ENCODE measurements at places on chromosomes 3 and 15.

DNA sequence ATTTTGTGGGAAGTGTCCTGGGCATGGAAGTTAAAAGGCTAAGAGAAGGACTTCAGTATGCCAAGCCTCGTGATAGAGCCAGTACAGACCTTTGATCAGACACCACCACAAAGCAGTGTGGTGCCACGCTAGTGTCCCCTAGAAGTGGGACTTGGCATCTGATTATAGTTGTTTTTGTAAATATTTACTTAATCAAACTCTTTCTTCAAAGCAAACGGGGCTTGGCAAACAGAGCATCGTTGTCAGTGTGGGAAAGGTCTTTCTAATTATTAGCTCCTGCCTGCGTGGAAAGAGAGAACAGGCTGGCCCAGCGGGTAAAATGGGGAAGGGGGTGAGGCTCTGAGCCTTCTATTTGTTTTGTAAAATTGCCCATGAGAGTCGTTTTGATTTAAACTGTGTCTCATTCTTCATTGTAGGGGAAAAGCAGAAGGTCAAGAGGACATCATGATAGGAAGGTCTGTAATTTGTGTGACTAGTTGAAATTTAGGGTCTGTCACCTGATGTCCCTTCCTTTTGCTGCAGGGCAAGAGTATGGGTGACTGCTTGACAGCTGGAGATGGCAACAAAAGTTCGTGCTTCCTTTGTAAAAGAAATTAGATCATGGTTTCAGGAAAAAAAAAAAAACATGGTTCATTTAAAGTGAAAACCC is 105.0 kb downstream of the IQCH start:
- DNase-seq: no peak

DNA sequence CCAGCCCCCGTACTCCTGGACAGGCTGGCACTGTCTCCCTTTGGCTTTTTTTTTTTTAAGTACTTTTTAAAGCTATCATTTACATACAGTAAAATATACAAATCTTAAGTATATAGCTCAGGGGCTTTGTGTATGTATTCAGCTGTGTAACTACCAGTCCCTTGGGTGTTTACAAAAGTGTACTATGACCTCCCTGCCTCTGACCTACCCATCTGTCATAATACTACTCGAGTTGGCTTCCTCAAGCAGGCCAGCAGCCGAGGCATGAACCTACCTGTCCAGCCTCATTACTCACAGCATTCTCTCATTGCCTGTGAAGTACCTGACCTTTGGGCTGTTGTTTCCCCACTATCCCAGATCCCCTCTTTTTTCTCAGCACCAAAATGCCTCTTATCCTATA is 33.2 kb downstream of the ABHD2 start:
- no peak for DNase-seq

DNA sequence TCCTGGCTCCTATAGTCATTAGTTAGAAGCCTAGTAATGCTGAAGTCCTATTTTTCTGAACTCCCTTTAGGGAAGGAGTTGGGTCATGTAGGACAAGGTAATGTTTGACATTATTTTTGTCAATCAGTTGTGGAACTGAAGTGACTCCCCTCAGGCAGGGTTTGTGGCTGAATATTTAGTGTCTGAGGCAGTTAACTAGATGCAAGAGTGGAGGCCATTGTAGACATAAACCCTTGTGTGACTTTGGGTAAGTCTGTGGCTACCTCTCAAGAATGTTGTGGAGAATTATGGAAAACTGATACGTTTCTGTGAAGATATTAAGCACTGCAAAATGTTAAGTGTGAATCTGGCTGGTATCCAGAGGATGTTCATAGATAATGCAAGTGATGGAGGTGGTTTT is 125.2 kb upstream of the PHLDB2 start:
- DNase-seq: no peak

GRCh38 chr15:28901987-28902745 is 16.4 kb downstream of the APBA2 start:
- no peak for DNase-seq

GRCh38 chr3:179673523-179673922 is 20.7 kb downstream of the USP13 start:
- no peak for DNase-seq

GRCh38 chr3:14283092-14283812 is 104.6 kb downstream of the LSM3 start:
- no peak for DNase-seq

DNA sequence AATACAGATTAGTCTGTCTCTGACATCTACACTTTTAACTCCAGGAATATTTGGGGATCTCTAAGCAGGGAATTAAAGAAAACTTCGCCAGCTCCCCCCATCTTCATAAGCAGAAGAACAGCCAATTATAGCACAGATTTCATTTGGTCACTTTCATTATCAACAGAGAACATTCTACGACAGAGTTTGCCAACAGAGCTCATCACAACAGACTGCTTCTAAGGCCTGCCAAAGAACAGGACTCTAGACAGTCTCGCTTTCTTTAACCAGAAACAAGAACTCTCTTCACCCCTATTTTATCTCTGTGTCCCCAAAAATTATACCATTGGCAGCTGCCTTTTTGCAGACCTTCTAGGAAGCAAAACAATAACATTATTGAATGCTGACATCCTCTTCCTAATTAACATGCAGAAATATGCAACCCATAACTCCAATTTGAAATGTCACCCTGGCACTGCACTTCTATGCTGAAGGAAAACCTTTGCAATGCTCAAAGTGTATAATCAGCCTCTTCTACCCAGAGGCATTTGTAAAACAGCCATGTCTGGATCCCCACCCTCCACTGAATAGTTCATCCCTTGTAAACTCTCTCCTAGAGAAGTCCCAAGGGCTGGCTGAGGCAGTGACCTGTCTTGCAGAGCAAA is 552.8 kb downstream of the MAGI1 start:
- no peak for DNase-seq

- no peak for DNase-seq
These were observed 57.5 kb upstream of the TRA2B start for GRCh38 chr3:185995352-185995751.

GRCh38 chr3:171772427-171773056 is 37.7 kb downstream of the PLD1 start:
- DNase-seq: peak; percentile 11

DNA sequence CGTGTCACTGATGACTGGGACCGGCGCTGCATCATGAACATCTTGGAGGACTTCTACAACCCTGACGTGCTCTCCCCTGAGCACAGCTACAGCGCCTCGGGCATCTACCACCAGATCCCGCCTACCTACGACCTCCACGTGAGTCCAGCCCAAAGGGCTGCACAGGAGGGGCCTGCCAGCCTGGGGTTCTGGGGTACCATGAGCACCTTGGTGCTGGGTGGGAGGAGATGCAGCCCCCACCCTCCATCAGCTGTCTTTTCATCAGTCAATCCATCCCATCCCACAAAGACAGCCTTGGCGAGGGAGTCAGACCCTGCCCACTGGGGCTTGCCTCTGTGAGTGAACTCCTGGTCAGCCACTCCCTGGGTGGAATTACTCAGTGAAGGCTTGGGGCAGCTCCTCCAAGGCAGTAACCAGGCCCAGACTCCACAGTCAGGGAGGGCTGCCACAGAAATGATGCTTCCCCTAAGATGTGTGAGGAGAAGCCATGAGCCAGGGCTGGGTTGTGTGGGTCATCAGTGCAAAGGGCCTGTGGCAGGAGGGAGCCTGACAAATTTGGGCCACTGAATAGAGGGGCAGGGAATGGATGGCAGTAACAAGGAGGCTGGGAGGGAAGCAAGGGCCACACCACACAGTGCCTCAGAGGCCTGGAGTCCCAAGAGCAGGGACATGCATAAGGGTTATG is 47.9 kb downstream of the SEMA3G start:
- DNase-seq: no peak

DNA sequence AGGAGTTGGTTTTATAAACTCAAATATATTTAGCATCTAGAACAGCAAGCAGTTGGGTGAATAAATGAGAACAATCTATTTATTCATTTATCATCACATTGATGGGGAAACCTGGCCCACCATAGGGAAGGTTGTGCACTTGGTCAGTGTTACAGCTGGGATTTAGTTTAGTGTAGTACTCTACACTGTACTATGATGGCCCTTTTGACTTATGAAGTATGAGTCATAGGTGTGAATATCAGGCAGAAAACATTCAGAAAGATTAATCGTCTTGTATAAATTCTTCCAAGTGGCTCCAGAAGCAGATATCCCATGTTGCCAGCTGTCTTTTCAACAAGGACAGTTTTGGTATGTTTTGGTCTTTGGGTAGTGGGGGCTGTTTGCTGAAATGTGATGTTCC is 38.0 kb downstream of the BBS4 start:
- no peak for DNase-seq

GRCh38 chr3:35498506-35499210 is 140.7 kb upstream of the ARPP21 start:
- no peak for DNase-seq

DNA sequence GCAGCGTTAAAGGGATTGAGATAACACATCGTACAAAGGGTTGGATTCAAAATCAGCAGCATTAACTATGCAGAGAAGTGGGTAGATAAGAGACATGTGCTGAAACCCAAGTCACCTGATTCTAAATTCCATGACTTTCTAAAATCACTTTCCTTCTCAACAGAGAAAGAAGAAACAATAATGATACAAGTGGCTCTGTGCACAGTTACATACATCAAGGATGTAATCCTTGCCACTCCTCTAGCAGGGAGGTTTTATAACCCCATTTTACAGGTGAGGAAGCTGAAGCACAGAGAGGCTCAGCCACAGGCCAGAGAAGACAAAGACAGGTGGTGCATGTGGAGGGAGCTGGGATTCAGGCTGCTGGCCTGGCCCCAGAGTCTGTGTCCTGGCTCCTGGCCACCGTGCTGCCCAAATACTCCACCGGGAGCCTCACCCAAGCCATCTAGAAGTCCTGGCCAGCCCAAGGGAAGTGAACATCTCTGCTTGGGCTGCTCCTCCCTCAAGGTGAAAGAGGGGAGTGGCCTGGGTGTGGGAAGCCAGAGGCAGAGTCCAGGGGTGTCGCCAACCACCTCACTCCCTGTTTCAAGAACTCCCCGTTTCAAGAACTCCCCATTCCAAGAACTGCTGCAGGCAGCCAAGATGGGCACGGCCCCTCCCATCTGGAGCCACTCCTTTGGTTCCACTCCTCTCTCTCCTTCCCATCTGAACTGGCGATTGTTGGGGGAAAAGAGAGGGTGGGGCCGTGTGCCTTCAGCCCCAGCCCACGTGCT is 147.1 kb downstream of the NUP210 start:
- DNase-seq: no peak

GRCh38 chr15:34729886-34730285 is 24.9 kb downstream of the GJD2 start:
- DNase-seq: no peak

GRCh38 chr15:70906842-70907241 is 14.2 kb downstream of the LRRC49 start:
- DNase-seq: no peak

DNA sequence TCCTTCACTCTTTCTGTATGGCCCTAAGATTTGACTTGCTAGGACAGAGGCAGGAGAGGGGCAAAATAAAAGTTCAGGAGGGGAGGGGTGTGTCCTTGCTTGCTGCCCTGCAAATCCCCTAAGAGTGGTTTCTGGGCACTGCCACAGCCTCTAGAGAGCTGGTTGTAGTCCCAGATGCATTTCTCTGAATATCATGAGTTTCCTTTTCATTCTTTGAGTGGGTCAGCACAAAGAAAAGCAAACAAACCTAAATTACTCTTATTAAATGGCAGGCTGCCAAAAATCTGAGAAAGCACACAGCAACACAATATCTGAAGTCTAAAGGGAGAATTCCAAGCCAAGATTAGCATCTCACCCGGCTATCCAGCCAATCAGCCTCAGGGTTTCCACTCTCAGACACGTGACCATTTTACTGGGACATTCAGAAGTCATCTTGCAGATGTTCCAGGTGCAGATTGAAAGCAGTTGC is 919.3 kb downstream of the TUSC7 start:
- DNase-seq: no peak

GRCh38 chr3:24662449-24663345 is 168.0 kb upstream of the THRB start:
- no peak for DNase-seq

- DNase-seq: no peak
These were observed 13.8 kb upstream of the CCR9 start for GRCh38 chr3:45872569-45872968.
